ENCODE measurements at places on chromosomes 5 and 9. TPM values are rescaled to one million over a fixed set of nuclear protein-coding genes. Genes with fewer than 3 reads are reported as not detected.

DNA sequence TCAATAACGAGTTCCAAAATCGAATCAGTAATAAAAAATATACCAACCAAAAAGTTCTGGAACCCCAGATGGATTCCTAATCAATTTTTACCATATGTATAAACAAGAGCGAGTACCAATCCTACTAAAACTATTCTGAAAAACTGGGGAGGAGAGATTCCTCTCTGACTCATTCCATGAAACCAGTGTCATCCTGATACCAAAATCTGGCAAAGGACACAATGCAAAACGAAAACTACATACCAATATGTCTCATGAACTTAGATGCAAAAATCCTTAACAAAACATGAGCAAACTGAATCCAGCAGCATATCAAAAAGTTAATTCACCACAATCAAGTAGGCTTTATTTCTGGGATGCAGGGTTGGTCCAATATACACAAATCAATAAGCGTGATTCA, 30.5 kb upstream of the MACIR start:
- no peaks in the 10 kb centered on the region for H3K4me1 ChIP-seq
- no peak overlapping the region for H3K27ac ChIP-seq
- H3K27me3 ChIP-seq = no peaks in the 10 kb centered on the region
- no peak for DNase-seq
- no peak overlapping the region for H3K4me3 ChIP-seq

GRCh38 chr5:39249564-39250274, 30.4 kb upstream of the FYB1 start:
- no peaks in the 10 kb centered on the region for H3K4me1 ChIP-seq
- no peaks in the 10 kb centered on the region for H3K27me3 ChIP-seq
- DNase-seq = no peak
- no peak overlapping the region for H3K4me3 ChIP-seq
- no peaks in the 10 kb centered on the region for H3K36me3 ChIP-seq

- no peak for DNase-seq
- no peaks in the 10 kb centered on the region for H3K4me1 ChIP-seq
- no peak overlapping the region for H3K4me3 ChIP-seq
- H3K27me3 ChIP-seq = peaks cover 18% of the 10 kb centered on the region
- no peak overlapping the region for H3K27ac ChIP-seq
- no peaks in the 10 kb centered on the region for H3K36me3 ChIP-seq
These were observed 13.3 kb downstream of the ALDH1B1 start for GRCh38 chr9:38405785-38406184.

GRCh38 chr5:143201589-143201988, 201.9 kb downstream of the NR3C1 start:
- H3K27ac ChIP-seq = no peak overlapping the region
- no peak for DNase-seq
- no peak overlapping the region for H3K4me3 ChIP-seq
- no peaks in the 10 kb centered on the region for H3K27me3 ChIP-seq

DNA sequence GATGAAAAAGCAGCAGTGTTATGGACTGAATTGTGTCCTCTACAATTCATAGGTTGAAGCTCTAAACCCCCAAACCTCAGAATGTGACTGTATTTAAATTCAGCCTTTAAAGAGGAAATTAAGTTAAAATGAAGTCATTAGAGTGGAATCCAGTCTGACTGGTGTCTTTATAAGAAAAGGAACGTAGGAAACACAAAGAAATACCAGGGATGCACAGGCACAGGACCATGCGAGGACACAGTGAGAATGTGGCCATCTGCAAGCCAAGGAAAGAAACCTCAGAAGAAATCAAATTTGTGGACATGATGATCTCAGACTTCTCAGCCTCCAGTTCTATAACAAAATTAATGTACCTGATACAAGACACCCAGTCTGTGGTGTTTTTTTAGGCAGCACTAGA, 971.2 kb upstream of the CDH9 start:
- H3K27ac ChIP-seq = no peak overlapping the region
- H3K4me1 ChIP-seq = no peaks in the 10 kb centered on the region
- no peak for DNase-seq
- no peaks in the 10 kb centered on the region for H3K36me3 ChIP-seq
- H3K27me3 ChIP-seq = no peaks in the 10 kb centered on the region

GRCh38 chr9:98280574-98280973, 25.1 kb upstream of the TBC1D2 start:
- H3K4me1 ChIP-seq = no peaks in the 10 kb centered on the region
- H3K27me3 ChIP-seq = peaks cover 5% of the 10 kb centered on the region
- no peaks in the 10 kb centered on the region for H3K36me3 ChIP-seq
- DNase-seq = no peak

- no peaks in the 10 kb centered on the region for H3K36me3 ChIP-seq
- H3K4me3 ChIP-seq = no peak overlapping the region
- DNase-seq = no peak
- no peak overlapping the region for H3K27ac ChIP-seq
These were observed 22.6 kb downstream of the FGF1 start for GRCh38 chr5:142663246-142663645.

GRCh38 chr9:68574150-68574549, 33.5 kb upstream of the TMEM252 start:
- DNase-seq = no peak
- H3K4me1 ChIP-seq = no peaks in the 10 kb centered on the region
- H3K27me3 ChIP-seq = no peaks in the 10 kb centered on the region
- no peaks in the 10 kb centered on the region for H3K36me3 ChIP-seq

- no peak overlapping the region for H3K4me3 ChIP-seq
- H3K4me1 ChIP-seq = no peaks in the 10 kb centered on the region
- no peaks in the 10 kb centered on the region for H3K36me3 ChIP-seq
- H3K27me3 ChIP-seq = no peaks in the 10 kb centered on the region
- no peak overlapping the region for H3K27ac ChIP-seq
These were observed 142.0 kb downstream of the FAM114A2 start for GRCh38 chr5:153896701-153897100.

DNA sequence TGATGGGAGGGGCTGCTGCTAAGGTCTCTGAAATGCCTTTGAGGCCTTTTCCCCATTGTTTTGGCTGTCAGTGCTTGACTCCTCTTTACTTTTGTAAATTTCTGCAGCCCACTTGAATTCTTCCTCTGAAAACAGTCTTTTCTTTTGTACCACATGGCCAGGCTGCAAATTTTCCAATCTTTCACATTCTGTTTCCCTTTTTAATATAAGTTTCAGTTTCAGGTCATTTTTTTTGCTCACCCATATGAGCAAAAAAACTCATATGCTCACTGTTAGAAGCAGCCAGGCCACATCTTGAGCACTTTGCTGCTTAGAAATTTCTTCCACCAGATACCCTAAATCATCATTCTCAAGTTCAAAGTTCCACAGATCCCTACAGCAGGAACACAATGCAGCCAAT, 234.6 kb upstream of the ADRA1B start:
- H3K36me3 ChIP-seq = no peaks in the 10 kb centered on the region
- no peaks in the 10 kb centered on the region for H3K27me3 ChIP-seq
- no peaks in the 10 kb centered on the region for H3K4me1 ChIP-seq
- no peak overlapping the region for H3K4me3 ChIP-seq
- no peak for DNase-seq

GRCh38 chr5:137819766-137820165, 47.9 kb upstream of the MYOT start:
- H3K36me3 ChIP-seq = no peaks in the 10 kb centered on the region
- no peaks in the 10 kb centered on the region for H3K4me1 ChIP-seq
- H3K27ac ChIP-seq = no peak overlapping the region

DNA sequence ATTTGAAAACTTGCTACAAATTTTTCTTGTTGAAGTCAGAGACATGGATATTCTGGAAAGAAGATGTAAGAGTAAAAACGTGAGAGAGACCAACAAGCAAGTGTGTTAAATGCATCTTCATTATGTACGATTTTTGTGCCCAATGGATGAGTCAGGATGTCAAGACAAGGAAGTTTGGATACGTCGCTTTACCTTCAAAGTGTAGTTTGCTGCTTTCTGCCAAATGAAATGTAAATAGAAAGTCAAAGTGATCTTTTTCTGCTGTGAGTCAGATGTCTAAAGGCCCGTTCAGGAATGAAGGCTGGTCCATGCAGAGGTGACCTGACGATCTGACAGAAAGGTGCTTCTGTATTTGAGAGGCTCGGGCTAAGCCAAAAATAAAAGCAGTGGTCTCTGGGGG, 273.1 kb upstream of the PIK3R1 start:
- H3K4me1 ChIP-seq = no peaks in the 10 kb centered on the region
- no peak overlapping the region for H3K27ac ChIP-seq
- no peak overlapping the region for H3K4me3 ChIP-seq
- no peaks in the 10 kb centered on the region for H3K36me3 ChIP-seq

GRCh38 chr5:87015901-87016300, 251.8 kb upstream of the RASA1 start:
- DNase-seq = no peak
- H3K27me3 ChIP-seq = no peaks in the 10 kb centered on the region
- no peaks in the 10 kb centered on the region for H3K36me3 ChIP-seq
- peaks cover 13% of the 10 kb centered on the region for H3K4me1 ChIP-seq

DNA sequence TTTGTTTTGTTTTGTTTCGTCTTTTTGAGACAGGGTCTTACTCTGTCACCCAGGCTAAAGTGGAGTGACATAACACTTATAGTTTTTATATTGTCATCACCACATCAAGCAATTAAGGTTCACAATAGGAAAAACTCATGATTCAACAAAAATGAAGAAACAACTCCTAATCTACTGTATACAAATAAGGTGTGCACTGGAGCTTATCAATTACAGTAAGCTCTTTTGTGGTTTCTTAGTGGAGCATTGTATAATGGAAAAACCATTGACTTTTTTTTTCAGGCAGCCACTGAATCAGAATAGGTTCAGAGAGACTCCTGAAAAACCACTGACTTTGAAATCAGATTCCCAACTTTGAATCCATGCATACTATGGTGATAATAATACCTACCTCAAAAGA, 10.8 kb upstream of the PLIN2 start:
- no peaks in the 10 kb centered on the region for H3K36me3 ChIP-seq
- H3K4me3 ChIP-seq = no peak overlapping the region
- H3K4me1 ChIP-seq = no peaks in the 10 kb centered on the region

GRCh38 chr5:179763215-179763945, 30.4 kb upstream of the LTC4S start:
- H3K27me3 ChIP-seq = no peaks in the 10 kb centered on the region
- H3K4me3 ChIP-seq = no peak overlapping the region
- peaks cover 69% of the 10 kb centered on the region for H3K4me1 ChIP-seq
- peaks cover 29% of the 10 kb centered on the region for H3K36me3 ChIP-seq
- DNase-seq = no peak
- H3K27ac ChIP-seq = no peak overlapping the region

DNA sequence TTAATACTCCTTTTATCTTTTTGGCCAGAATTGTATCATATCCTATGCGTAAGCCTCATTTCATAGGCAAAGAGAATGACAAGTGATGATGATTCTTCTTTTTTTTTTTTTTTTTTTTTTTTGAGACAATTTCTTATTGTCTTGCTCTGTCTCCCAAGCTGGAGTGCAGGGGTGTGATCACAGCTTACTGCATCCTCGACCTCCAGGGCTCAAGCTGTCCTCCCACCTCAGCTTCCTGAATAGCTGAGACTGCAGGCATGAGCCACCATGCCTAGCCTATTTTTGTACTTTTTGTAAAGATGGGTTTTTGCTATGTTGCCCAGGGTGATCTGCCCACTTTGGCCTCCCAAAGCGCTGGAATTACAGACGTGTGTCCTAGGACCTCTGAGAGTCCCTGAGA, 41.9 kb upstream of the C5orf24 start:
- no peak overlapping the region for H3K27ac ChIP-seq
- H3K36me3 ChIP-seq = peaks cover 73% of the 10 kb centered on the region
- no peaks in the 10 kb centered on the region for H3K27me3 ChIP-seq
- no peak overlapping the region for H3K4me3 ChIP-seq
- H3K4me1 ChIP-seq = no peaks in the 10 kb centered on the region

DNA sequence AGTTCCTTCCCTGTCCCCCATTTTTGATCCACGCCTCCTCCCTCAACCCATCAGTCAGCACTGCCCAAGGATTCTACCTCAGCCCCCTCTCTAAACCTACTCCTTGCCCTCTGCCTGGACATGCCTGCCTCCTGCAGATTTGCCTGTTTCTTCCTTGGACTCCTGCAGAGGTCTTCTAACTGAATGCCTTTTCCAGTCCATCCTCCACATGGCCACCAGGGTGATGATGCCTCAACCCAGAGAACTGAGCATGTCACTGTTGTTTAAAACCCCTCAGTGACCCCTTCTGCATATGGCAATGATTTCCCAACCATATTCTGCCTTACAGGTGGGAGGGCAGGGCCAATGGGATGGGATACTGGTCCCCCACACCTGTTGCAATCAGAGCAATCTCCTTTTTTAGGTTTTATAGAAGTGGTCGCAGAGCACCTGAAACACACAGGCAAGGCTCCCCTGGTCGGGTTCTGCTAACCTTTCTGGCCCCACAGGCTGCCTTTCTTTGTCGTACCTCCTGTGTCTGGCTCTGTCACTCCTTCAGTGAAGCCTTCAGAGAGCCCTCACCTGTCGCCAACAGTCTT, 9.3 kb downstream of the PHYKPL start:
- DNase-seq = no peak
- no peak overlapping the region for H3K4me3 ChIP-seq

DNA sequence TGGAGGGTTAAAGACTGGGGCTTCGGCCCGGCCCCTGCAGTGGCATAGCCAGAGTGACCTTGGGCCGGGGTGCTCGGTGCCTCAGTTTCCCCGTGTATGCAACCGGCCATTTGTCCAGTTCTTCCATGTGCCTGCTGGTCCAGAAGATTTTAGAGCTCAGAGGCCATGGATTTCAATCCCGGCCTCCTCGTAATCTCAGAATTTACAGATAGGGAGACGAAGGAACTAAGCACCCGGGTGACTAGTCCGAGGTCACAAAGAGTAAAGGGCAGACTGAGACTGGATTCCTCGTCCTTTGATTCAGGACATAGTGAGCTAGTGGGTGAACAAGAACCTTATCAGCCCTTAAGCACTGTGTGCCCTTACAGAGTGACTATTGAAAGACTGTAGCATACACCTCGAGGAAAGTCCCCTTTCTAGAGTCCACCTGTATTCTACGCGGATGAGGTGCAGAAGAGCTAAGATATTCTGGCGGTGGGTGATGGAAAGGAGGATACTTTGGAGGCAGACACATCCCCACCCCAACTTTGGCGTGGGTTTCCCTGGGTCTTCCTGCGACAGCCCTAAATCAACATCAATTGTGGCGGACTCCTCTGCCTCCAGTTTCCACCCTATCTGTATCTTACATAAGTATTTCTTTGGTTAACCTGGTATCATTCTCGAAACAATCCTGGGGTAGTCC, 597 bp downstream of the SLC31A1 start:
- peaks cover 46% of the 10 kb centered on the region for H3K4me1 ChIP-seq
- H3K27me3 ChIP-seq = no peaks in the 10 kb centered on the region
- no peaks in the 10 kb centered on the region for H3K36me3 ChIP-seq
- H3K27ac ChIP-seq = peak overlapping the region; percentile 85

- H3K27ac ChIP-seq = no peak overlapping the region
- no peaks in the 10 kb centered on the region for H3K27me3 ChIP-seq
- H3K4me3 ChIP-seq = no peak overlapping the region
- H3K4me1 ChIP-seq = no peaks in the 10 kb centered on the region
These were observed 109.5 kb downstream of the C9orf50 start for GRCh38 chr9:129511285-129511900.

The POU5F2 gene
- total RNA-seq = 1.6 TPM

The APBB3 gene
- total RNA-seq = 25.8 TPM

The UGT3A2 gene
- not detected for total RNA-seq

The TAS2R1 gene
- not detected for total RNA-seq

The NRG2 gene
- total RNA-seq = 1.4 TPM
